RWPE2 (cell line): ENCODE measurements at places on chromosomes 6 and 20.

- DNase-seq, result no peak
Observed at GRCh38 chr6:139920027-139920775, 545.8 kb upstream of the CITED2 start.

DNA sequence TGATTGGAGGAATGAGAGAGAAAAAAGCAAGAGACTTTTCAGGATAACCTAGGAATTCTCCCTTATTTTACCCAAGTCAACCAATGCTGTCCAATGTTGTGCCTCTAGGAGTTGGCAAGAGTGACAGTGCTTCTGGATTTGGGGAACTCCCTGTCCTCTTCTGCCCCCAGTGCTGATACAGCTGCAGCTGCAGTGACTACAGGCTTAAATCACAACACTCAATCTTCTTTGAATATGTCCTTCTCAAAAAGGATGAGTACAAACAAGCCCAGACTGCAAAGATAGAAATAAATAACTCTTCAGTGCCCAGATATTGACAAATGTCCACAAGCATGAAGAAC, 141.0 kb upstream of the COL21A1 start:
- no peak for DNase-seq

DNA sequence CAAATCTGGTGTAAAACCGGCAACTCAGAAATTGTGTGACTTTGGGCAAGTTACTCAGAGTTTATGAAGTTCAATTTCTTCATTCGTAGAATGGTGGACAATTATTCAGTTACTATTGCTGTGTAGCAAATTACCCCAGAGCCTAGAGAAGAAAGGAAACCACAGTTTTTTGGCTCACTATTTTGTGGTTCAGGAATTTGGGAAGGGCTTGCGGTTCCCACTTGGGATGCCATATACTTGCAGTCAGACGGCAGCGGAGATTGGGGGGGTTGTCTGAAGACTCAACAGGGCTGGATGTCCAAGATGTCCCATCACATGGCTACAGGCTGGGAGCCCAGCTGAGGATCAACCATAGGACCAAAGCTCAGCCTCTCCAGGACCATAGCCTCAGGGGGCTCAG, 108.1 kb downstream of the PCSK2 start:
- DNase-seq, result no peak

- no peak for DNase-seq
Observed at GRCh38 chr6:142892254-142893021, 52.5 kb downstream of the HIVEP2 start.

DNA sequence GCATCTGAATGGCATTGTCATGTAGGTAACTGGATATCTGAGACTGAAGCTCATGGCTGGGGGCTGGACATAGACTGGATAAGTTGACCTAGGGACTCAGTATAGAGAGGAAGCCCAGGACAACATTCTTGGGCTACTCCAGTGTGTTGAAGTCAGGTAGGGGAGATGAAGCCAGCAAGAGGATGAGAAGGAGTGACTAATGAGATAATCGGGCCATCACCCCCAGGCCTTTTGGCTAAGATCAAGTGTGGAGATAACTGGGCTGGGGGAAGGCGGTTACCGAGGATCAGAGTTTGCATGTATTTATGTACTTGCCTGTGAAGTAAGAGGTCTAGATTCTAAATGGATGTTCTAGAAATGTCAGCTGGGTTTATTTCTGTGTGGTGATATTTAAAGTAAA, 73.4 kb downstream of the ELOVL2 start:
- DNase-seq, result no peak

- no peak for DNase-seq
Observed at GRCh38 chr20:13525225-13525940, 113.3 kb downstream of the TASP1 start.
